ENCODE measurements at places on chromosomes 6 and 20.

DNA sequence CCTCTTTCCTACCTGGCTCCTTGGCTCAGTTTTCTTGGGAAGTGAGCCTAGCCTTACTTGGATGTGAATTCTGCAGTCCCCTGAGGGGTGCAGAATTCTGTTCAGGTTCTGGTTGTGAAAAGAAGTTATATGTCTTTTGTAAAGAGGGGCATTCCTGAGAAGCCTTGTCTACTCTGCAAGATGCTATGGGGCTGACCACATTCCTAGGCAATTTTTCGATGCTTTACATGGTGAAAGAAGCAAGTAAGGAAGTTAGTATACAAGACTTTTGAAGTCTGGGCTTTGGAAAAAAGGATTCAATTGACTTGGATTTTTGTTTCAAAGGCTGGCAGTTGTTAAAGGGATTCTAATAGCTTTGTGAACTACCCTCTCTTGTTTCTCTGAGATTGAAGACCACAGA is 167.9 kb upstream of the STMND1 start:
- no peak for DNase-seq

GRCh38 chr6:106847116-106847515 is 127.4 kb downstream of the CD24 start:
- DNase-seq = no peak

- DNase-seq = peak; percentile 27
These were observed 33.5 kb upstream of the UBR2 start for GRCh38 chr6:42530296-42530695.

- no peak for DNase-seq
These were observed 36.1 kb upstream of the ZBP1 start for GRCh38 chr20:57656252-57656820.

GRCh38 chr6:79733388-79733787 is 102.3 kb downstream of the SH3BGRL2 start:
- no peak for DNase-seq

GRCh38 chr20:44707018-44707579 is 8.1 kb upstream of the CCN5 start:
- no peak for DNase-seq

GRCh38 chr6:117548797-117549301 is 53.5 kb downstream of the GOPC start:
- DNase-seq = no peak

DNA sequence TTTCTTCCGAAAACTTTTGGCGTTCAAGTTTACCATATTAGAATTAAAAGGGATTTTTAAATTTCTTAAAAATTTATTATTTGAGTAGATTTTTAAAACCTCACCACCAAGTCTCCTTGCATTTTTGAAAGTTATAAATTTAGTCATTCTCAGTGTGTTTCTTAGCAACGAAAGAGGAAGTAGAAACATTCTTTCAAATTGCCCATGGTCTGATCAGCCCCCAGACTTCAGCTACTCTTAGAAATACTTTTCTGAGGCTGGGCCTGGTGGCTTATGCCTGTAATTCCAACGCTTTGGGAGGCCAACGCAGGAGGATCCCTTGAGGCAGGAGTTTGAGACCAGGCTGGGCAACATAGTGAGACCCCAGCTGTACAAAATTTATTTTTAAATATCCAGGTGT is 15.1 kb upstream of the RTF2 start:
- DNase-seq = peak; percentile 62

- peak; percentile 73 for DNase-seq
These were observed 23.1 kb upstream of the LAMP5 start for GRCh38 chr20:9491324-9491723.

DNA sequence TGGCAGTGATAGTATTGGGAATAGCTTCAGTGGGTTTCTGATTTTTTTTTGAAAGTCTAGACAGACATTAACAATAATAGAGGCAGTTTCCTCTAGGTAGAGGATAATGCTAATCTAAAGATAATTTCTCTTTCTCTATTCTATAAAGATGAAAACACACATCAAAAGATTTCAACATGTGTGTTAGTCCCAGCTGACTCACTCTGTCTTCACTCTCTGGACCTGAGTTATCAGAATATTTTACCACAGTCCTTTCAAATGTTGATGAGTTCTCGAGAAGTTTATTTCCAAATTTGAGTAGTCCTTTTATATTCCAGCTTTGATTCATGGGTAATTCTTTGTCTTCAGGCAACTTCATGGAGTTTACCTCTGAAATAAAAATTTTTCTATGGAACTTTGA is 17.1 kb downstream of the RPRD1B start:
- no peak for DNase-seq

- no peak for DNase-seq
These were observed 14.3 kb upstream of the POPDC3 start for GRCh38 chr6:105194106-105194505.

DNA sequence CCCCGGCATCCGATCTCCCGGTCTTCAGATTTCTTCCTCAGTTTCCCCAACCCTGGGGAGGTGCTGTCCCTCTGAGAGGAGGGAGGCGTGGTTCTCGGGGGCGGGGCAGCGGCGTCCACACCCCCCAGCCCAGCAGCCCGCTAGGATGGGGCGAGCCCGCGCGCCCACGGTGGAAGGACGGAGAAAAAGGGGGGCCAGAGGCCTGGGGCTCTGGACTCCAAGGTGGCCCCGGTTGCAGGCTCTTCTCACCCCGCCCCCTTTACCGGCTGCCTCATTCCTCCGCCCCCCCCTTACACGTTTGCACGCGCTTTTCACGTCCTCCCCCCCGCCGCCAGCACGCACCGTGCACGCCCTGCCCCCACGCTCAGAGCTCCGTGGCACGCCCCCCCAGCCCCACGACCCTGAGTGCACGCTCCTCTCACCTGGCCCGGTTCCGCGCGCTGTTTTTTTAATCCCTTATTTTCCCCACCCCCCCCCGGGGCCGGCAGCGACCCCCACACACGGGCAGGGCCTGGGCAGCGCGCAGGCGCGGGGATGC is 402 bp downstream of the ZBTB12 start:
- no peak for DNase-seq

- DNase-seq = no peak
These were observed 63.8 kb upstream of the FABP7 start for GRCh38 chr6:122715725-122716124.

- DNase-seq = no peak
These were observed 13.1 kb downstream of the TPD52L1 start for GRCh38 chr6:125166711-125167110.

- no peak for DNase-seq
These were observed 709.6 kb upstream of the FLRT3 start for GRCh38 chr20:15047042-15047441.

- no peak for DNase-seq
These were observed 1.9 kb downstream of the LRFN2 start for GRCh38 chr6:40585223-40585622.

GRCh38 chr6:134724771-134725340 is 225.0 kb downstream of the ALDH8A1 start:
- peak; percentile 62 for DNase-seq

- no peak for DNase-seq
These were observed 372.7 kb upstream of the SULF2 start for GRCh38 chr20:48158014-48158413.

- peak; percentile 45 for DNase-seq
These were observed 426.4 kb upstream of the CITED2 start for GRCh38 chr6:139800837-139801236.

- DNase-seq = no peak
These were observed 53.1 kb upstream of the ARMC2 start for GRCh38 chr6:108795122-108795521.

DNA sequence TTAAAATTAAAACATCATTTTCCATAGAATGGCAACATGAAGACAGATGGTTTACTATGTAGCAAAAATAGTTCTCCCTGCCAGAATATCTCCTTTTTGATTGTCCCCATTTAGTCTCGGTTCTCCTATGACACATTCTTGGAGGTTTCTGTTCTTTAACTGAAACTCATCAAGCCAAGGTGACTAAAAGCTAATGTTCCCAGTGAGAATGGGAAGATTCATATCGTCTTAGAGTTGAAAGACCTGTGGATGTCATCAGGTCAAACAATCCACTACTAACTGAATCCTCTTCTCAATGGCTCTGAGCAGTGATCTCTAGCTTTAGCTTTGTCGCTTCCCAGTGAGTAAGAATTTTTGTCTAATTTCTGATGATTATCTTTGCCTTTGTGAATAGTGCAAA is 1.3 kb upstream of the DOK5 start:
- DNase-seq = no peak

GRCh38 chr6:161400671-161401070 is 126.8 kb upstream of the AGPAT4 start:
- DNase-seq = no peak

- DNase-seq = no peak
These were observed 62.7 kb downstream of the COL12A1 start for GRCh38 chr6:75143191-75143590.

GRCh38 chr6:27441001-27441400 is 31.9 kb downstream of the ZNF184 start:
- no peak for DNase-seq

DNA sequence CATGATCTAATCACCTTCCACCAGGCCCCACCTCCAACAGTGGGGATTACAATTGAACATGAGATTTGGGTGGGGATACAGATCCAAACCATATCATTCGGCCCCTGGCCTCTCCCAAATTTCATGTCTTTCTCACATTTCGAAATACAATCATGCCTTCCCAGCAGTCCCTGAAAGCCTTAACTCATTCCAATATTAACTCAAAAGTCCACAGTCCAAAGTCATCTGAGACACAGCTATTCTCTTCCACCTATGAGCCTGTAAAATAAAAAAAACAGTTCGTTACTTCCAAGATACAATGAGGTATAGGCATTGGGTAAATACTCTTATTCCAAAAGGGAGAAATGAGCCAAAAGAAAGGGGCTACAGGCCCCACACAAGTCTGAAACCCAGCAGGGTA is 222.6 kb downstream of the SOD2 start:
- no peak for DNase-seq

GRCh38 chr20:61762167-61762710 is 303.4 kb downstream of the TAF4 start:
- no peak for DNase-seq

DNA sequence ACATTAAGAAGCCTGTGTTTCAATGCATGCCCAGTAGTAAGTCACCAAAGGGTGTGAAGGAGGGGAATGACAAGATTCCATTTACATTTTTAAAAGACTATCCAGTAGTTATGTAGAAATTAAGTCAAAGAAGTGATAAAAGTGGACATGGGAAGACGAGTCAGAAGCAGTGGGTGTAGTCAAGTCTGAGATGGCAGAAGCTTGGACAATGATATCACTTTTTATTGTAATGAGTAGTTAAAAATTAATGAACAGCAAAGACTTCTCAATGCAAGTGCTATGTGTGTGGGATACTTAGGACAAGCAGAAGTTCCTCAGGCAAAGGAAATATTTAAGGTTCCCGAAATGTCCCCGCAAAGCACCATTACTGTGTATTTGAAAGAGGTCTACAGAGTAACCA is 156.0 kb downstream of the DST start:
- DNase-seq = no peak

DNA sequence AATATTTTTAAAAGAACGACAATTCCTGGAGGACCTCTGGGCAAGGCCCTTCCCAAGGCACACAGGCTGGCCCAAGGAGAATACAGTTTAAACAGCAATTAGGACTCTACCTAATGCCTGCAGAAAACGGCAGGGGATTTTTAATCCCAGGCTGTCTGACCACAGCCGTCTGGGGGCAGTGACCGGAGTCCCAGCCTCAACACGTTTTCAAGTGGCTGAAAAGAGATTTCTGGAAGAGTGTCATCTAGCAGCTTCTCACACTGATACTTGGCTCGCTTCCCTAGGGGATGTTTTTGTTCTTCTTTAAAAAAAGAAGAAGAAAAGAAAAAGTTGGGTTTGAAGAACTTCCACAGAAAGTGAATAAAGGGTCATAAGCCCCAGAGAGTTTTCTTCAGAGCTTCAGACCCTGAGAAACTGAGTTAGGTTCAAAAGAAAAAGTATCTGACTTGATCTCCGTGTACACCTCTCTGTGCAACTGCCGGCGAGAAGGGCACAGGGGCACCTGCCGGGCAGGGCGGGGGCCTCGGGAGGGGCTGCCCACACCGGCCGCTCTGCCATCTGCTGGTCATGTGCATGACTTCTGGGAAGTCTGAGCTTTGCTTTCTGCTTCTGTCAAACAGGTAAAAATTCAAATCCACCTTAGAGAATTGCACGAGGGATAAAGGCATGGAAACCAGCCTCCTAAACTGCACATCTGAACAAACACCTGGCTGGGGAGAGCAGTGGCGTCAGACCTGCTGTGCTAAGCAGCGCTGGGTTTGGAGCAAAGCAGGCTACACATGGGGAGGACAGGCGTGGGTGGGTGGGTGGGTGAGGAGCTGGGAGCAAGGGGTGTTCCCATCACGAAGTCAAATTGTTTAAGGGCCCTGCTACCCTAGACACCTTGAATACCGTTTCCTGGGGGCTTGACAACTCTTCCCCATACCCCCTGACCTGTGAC is 33.0 kb downstream of the RRBP1 start:
- DNase-seq = no peak

DNA sequence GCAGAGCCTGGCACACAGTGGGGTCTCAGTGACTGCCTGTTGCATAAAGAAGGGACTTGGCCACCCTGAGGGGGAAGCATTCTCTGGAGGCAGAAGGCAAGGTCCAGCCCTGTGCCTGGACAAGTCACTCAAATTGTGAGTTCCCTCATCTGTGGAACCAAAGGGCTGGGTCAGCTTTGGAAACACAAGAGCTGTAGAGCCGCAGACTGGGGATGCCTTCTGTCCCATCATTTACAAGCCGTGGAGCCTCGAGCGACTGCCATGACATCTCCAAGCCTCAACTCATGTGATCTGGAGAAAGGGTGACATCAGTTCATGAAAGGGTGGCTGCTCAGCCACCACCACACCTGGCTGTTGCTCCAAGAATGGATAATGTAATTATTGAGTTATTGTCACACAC is 20.4 kb upstream of the SIRPD start:
- DNase-seq = no peak

GRCh38 chr20:49781676-49782075 is 31.0 kb upstream of the SLC9A8 start:
- DNase-seq = no peak

DNA sequence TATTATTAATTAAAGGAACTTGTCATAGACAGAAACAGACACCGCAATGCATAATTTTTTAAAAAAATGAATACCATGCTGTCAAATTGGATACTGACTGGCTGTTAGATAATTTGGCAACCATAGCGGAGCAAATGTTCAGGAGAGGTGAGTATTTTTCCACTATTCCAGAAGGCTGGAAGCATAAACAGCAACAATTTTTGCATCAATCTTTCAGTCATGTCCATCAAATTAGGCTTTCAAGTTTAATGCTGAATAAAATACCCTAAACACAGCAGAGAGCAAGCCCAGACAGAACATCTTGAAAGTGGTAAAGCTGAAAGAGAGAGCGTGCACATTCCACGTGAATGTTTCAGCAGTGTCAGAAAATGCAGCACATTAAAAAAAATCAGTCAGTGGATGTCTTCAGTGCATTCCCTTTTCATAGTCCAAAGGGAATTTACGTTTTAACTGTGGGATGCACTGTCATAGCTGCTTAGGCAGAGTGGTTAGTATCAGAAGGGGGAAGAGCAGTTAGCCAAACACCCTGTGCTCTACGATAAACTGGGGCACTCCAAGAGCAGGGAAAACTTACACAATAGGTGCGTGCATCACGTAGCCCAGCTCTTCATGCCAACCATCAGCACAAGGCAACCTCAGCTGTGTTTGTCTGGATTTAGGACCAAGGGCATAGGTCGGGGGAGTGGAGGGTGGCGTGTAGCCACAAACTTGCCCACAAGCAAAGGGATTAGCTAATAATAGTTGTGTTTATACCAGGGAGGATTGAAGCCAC is 116.2 kb upstream of the STMND1 start:
- DNase-seq = peak; percentile 32

GRCh38 chr6:50091641-50092040 is 41.9 kb upstream of the DEFB112 start:
- DNase-seq = no peak
